Left renal pelvis (tissue), 4 donors: ENCODE measurements at places on chromosomes 6 and 20.

- DNase-seq, result no peak
Observed at GRCh38 chr6:80142586-80142985, 36.1 kb downstream of the BCKDHB start.

DNA sequence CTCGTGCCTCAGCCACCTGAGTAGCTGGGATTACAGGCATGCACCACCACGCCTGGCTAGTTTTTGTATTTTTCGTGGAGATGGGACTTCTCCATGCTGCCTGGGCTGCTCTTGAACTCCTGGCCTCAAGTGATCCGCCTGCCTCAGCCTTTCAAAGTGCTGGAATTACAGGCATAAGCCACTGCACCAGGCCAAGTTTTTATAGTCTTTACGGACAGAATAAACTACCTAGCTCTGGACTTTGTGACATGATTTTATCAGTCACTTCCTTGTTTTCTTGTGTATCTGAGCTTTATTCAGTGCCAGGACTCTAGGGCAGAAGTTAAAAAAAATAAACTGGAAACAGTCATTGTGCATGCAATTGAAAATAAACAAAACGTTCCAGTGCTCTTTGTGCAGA is 46.7 kb upstream of the RALGAPA2 start:
- DNase-seq, result no peak

DNA sequence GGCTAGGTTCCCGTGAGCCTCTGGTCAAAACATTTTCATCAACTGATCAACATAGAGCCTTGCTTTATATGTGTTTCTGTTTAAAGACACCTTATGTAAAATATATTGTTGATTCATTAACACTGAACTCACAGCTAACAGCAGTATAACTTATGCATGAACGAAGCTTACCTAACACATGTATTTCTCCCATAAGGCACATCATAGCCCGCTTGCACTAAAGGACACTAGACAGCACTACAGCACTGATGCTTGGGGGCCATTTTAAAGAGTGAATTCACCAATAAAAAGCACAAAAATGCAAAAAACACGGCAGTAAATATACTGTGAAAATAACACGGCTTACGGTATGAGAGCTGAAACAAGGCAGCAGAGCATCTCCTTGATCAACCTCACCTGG is 4.0 kb downstream of the FLOT1 start:
- DNase-seq, result no peak

GRCh38 chr20:58642441-58642840 is 8.6 kb upstream of the STX16 start:
- no peak for DNase-seq

- DNase-seq, result no peak
Observed at GRCh38 chr6:113651920-113652319, 205.2 kb upstream of the MARCKS start.
